ENCODE measurements at places on chromosomes 2 and 18. TPM values are rescaled to one million over a fixed set of nuclear protein-coding genes. Genes with fewer than 3 reads are reported as not detected.
A peak's percentile ranks its signal among the peaks of the same experiment; 100 is the strongest.

DNA sequence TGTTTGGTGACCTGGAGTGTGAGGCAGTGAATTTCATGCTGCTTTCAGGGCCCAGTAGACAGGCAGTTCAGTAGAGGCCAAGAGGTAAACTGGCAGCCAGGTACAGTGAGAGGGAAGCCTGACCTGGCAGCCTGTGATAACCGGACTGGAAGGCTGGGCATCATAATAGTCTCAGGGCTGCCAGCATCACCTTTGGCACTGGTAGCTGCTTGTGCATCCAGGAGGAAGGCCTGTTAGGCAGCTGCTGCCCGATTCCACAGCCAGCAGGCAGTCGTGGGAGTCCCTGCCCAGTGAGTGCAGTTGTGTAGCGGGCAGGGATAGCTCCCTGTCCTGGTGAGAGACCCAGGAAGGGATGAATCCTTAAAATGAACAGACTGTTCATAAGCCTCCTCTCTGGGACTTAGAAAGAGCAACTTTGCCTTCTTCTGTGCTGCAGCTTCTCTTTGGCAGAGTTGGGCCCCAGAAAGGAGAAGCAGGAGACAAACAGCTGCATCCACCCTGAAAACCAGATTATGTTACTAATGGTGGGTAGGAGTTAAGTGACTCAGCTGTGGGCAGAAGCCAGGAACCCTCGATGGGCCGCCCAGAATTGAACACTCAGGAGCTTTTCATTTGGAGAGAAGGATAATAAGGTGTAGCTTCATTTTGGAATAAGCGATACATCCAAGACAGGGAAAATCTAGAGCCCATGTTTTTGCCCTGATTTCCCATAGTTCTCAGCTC is 8.1 kb upstream of the GPBAR1 start:
- H3K27ac ChIP-seq: 0 out of 2 replicates have a peak overlapping the region, but pooled peaks have one; percentile 5
- H3K27me3 ChIP-seq: no peaks in the 10 kb centered on the region
- no peak overlapping the region for H3K4me3 ChIP-seq
- DNase-seq: peak; percentile 64

DNA sequence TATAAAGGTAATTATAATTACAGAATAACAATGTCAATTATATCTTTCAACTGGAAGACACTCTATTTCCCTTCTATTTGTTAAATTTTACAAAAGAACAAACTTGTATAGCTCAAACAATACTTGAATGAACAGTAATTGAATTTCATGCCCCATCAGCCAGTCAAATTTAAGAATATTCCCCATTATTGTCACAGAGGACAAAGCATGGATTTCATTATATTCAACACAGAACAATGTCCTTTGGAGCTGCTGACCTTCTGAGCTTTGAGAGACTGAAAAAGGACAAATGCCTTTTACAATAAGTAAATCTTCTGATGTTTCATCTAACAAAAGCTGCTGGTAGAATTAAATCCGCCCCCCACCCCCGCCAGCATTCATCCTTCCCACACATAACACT is 187.5 kb upstream of the MC4R start:
- DNase-seq: no peak
- H3K4me1 ChIP-seq: no peaks in the 10 kb centered on the region
- no peak overlapping the region for H3K27ac ChIP-seq
- H3K4me3 ChIP-seq: no peak overlapping the region
- no peaks in the 10 kb centered on the region for H3K27me3 ChIP-seq

GRCh38 chr2:38991899-38992298 is 102.2 kb downstream of the ARHGEF33 start:
- H3K4me3 ChIP-seq: no peak overlapping the region
- no peaks in the 10 kb centered on the region for H3K4me1 ChIP-seq
- DNase-seq: no peak
- H3K27ac ChIP-seq: no peak overlapping the region
- H3K27me3 ChIP-seq: no peaks in the 10 kb centered on the region

GRCh38 chr2:237791977-237792727 is 6.4 kb upstream of the RBM44 start:
- H3K27ac ChIP-seq: no peak overlapping the region
- no peak overlapping the region for H3K4me3 ChIP-seq
- H3K4me1 ChIP-seq: peaks cover 2% of the 10 kb centered on the region

- DNase-seq: peak; percentile 34
- peaks cover 6% of the 10 kb centered on the region for H3K4me1 ChIP-seq
- H3K4me3 ChIP-seq: no peak overlapping the region
- peaks cover 11% of the 10 kb centered on the region for H3K36me3 ChIP-seq
- H3K27me3 ChIP-seq: no peaks in the 10 kb centered on the region
Observed at GRCh38 chr18:12458771-12459170, 51.0 kb downstream of the PRELID3A start.

DNA sequence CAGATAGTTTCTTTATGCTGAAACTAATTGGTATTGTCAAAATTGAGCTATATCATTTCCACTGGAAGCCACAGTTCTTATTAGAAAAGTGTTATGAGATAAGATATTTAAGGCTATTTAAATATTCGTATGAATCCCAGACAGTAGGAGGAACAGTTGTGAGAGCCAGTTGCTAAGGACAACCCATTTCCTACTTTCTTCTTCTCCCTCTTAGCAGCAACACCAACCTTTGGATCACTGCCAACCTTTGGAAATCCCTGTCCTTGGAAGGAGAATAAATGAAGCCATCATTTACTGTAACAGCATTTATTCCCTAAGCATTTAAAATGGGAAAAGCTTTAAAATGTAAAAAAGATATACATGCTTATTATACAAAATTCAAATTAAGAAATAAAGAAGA is 85.8 kb downstream of the PLCL1 start:
- no peak overlapping the region for H3K27ac ChIP-seq
- no peak overlapping the region for H3K4me3 ChIP-seq
- H3K36me3 ChIP-seq: no peaks in the 10 kb centered on the region
- H3K27me3 ChIP-seq: no peaks in the 10 kb centered on the region
- no peak for DNase-seq

DNA sequence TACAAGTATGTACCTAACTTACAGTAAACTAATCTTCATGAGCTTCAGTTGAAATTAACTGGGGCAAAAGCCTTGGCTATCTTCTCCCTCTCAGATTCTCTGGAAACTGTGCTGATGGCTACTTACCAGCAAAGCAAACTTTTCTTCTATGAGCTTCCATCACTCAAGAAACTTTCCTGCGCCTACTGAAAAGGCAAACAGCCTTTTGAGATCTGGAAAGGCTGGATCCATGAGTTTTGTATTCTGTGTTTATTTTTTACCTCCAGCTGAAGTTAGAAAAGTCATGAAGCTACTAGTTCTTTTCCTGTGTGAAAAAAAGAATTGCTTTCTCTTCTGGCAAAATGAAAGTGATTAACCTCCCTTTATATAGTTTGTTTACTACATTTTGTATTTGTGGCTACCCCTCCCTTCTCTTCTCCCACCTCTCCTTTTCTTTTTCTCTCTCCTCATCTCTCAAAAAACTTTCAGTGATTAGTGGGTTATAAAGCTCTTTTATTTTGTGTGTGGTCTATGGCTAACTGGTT is 49.2 kb upstream of the RNF152 start:
- no peak overlapping the region for H3K27ac ChIP-seq
- no peaks in the 10 kb centered on the region for H3K36me3 ChIP-seq
- H3K27me3 ChIP-seq: no peaks in the 10 kb centered on the region
- no peak for DNase-seq

GRCh38 chr2:211281430-211282073 is 725.2 kb downstream of the CPS1 start:
- H3K27me3 ChIP-seq: no peaks in the 10 kb centered on the region
- DNase-seq: no peak

- no peak for DNase-seq
- H3K4me3 ChIP-seq: no peak overlapping the region
- H3K4me1 ChIP-seq: peaks cover 4% of the 10 kb centered on the region
- no peaks in the 10 kb centered on the region for H3K27me3 ChIP-seq
- H3K27ac ChIP-seq: no peak overlapping the region
Observed at GRCh38 chr18:9428862-9429661, 46.3 kb upstream of the RALBP1 start.

DNA sequence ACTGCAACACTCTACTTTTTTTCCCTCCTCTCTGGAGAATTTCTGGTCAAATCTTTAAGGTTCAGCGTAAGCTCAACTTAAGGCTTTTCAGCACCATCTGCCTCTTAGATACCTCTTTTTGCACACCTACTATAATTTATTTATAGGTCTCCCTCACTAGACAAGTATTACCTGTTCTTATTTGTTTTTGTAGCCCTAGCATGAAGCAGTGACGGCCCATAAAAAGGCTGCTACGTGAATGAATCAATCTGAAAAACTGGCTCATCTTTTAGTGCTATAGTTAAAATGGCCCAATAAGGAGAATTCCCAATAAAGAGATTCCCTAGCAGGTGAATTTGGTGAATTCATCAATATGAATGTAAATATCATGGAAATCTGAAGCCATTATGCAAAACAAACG is 6.5 kb downstream of the RNF149 start:
- no peak overlapping the region for H3K4me3 ChIP-seq
- peaks cover 3% of the 10 kb centered on the region for H3K36me3 ChIP-seq
- peaks cover 8% of the 10 kb centered on the region for H3K4me1 ChIP-seq
- no peak overlapping the region for H3K27ac ChIP-seq
- DNase-seq: no peak

DNA sequence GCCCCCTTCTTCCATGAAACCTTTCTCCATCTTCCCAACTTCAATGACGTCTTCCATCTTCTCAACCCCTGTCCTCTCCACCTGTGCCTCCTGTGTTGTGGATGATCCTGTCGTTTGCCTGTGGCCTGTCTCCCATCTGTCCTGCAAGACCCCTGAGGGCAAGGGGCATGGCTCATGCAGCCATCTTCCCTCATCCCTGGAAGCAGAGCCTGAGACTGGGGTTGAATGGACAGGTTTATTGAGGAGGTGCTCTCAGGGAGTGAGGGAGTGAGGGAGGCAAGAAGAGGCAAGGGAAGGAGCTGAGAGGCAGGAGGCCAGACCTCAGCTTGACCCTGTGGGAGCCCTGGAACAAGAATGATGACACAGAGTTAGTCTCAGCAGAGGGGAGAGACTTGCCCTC is 7.3 kb downstream of the SPATA3 start:
- no peaks in the 10 kb centered on the region for H3K4me1 ChIP-seq
- no peak for DNase-seq
- H3K4me3 ChIP-seq: no peak overlapping the region
- no peak overlapping the region for H3K27ac ChIP-seq

DNA sequence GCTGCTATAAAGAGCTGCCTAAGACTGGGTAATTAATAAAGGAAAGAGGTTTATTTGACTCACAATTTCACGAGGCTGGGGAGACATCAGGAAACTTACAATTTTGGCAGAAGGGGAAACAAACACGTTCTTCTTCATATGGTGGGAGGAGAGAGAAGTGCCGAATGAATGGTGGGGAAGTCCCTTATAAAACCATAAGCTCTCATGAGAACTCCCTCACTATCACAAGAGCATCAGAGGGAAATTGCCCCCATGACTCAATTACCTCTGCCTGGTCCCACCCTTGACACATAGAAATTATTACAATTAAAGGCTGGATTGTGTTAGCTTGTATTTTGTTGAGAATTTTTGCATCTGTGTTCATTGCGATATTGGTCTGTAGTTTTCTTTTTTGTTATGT is 460.5 kb upstream of the RAB6C start:
- H3K4me3 ChIP-seq: no peak overlapping the region

DNA sequence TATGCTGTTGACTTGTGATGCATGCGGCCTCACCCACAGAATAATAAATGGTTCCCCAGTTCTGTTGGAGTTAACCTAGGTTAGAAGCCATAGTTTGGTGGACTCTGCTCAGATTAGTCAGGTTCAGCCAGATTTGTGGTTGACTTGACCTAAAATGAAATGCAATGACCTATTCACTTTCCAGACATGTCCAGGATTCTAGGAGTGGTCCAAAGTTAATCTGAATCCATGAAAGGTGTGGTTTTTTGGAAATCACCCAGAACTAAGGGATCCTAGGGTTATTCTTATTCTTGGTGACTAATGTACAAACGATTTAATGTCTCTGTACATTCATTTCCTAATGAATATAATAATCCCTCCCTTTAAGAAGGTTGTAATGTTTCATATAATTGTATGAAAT is 88.9 kb upstream of the RBBP8 start:
- DNase-seq: no peak
- no peak overlapping the region for H3K4me3 ChIP-seq

DNA sequence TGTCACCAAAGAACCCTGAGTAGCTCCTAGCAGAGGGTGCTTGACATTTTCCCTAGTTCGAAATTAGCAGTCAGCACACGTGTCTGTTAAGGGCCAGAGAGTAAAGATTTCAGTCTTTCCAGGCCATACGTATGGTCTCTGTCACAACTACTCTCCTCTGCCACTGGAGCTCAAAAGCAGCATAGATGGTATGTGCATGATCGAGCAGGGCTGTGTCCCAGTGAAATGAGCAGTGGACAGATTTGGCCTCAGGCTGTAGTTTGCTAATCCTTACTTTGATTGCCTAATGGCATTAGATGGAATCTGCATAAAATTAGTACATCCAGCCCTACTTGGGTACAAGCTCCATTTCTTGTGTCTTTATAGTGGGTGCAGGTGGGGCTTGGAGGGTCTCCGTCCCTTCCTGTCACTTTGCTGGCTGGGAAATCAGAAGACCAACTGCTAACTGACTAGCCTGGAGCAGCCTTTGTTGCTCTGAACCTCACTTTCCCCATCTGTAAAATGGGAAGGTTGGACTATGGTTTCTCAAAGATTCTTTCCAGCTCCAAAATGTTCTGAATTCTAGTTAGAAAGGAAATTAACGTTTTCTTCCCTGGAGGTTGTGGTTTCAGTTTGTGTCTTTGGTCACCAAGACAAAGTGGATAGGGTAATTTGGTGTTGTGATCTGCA is 108.5 kb downstream of the GLI2 start:
- no peak overlapping the region for H3K27ac ChIP-seq
- no peak overlapping the region for H3K4me3 ChIP-seq
- H3K4me1 ChIP-seq: peaks cover 10% of the 10 kb centered on the region

GRCh38 chr18:79525556-79526467 is 130.1 kb downstream of the NFATC1 start:
- DNase-seq: no peak
- no peak overlapping the region for H3K4me3 ChIP-seq
- H3K27me3 ChIP-seq: peaks cover 1% of the 10 kb centered on the region
- no peak overlapping the region for H3K27ac ChIP-seq

- no peak overlapping the region for H3K27ac ChIP-seq
- H3K4me1 ChIP-seq: peaks cover 6% of the 10 kb centered on the region
- no peak for DNase-seq
- H3K36me3 ChIP-seq: no peaks in the 10 kb centered on the region
Observed at GRCh38 chr2:150258781-150259307, 228.6 kb downstream of the RND3 start.

- no peaks in the 10 kb centered on the region for H3K36me3 ChIP-seq
- H3K4me3 ChIP-seq: no peak overlapping the region
- H3K4me1 ChIP-seq: peaks cover 21% of the 10 kb centered on the region
- peak overlapping the region; percentile 94 for H3K27ac ChIP-seq
Observed at GRCh38 chr2:85921659-85922058, 32.9 kb upstream of the ST3GAL5 start.

Gene TLX2
- polyA plus RNA-seq: not detected

Gene GPR35
- 0.42 TPM for polyA plus RNA-seq

Gene YPEL5
- 62.6 TPM for polyA plus RNA-seq

Gene SPDYA
- polyA plus RNA-seq: not detected

Gene RALBP1
- polyA plus RNA-seq: 31.6 TPM

Gene ABCG5
- not detected for polyA plus RNA-seq

Gene TMEM247
- not detected for polyA plus RNA-seq
